ENCODE measurements at places on chromosomes 4 and X.
A peak's percentile ranks its signal among the peaks of the same experiment; 100 is the strongest.

DNA sequence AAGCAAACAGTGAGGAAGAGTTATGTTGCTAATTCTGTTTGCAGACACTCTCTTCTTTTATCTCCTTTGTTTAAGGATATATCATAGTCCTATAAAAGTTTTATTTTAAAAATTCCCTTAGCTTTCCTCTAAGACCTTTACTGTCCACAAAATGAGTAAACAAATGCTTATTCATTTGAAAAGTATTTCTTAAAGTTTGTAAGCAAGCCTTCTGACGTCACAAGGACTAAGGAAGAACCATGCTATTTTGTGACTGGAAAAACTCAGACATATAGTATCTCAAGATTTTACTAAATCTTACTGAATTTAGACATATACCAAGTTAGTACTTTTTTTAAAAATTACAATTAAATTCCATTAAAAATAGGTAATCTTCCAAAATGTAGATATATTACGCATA, 5.2 kb upstream of the RBMXL3 start:
- no peak for DNase-seq

DNA sequence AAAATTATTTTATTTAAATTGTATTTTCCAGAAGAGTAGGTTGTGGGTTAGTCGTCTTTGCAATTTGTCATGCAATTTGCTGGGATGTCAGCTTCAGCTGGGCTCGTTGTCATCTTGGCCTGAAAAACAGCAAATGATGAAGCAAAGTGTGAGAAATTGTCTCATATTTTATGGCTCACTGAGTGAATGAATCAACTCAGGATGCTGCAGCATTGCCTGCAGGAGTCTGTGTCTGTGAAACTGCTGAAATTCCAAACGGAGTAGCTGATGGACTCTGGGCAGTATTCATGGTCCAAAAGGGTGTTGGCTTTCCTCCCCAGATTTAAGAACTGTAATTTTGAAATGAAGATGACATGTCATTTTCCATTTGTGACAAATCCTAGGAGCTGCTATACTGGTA, 37.2 kb downstream of the CXCL8 start:
- no peak for DNase-seq

- DNase-seq, result no peak
These were observed 109.3 kb downstream of the ASB9 start for GRCh38 chrX:15160558-15161095.

DNA sequence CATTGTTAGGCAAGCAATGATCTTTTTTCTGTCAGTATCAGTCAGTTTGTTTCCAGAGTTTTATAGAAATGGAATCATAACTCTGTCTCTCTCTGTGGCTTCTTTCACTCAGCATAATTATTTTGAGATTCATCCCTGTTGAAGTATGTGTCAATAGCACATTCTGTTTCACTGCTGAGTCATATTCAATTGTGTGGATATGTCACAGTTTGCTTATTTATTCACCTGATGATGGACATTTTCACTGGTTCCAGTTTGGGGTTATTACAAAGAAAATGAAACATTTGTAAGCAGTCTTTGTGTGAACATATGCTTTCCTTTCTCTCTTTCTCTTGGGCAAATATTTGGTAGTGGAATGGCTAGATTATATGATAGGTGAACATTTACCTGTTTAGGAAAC, 10.2 kb upstream of the ZNF718 start:
- no peak for DNase-seq

GRCh38 chr4:175071123-175071522, 153.0 kb downstream of the ADAM29 start:
- no peak for DNase-seq

DNA sequence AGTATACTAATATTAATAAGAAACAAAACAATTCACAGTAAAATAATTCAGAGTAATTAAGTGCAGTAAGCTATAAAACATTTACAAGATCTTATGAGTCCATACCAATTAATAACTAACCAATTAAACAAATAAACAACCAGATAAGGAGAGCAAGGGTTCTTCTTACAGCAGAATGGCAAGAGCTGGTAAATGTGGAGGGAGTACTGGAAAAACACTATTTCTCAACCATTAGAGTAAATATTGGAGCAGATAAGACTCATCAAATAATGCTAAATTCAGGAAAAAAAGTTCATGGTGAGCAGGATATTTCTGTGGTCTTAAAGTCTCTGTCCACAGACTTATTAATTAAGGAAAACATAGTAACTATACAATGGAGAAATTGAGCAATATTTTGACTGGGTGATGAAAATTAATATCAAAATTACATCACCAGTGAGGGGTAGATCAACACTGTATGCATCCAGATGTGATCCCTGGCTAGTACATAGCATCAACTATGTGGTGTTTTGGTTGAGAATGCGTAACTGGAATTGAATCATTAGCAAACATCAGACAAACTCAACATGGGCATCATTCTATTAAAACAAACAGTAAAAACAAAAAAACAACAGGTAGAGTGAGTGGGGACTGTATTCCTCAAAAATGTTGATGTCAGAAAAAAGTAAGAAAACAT, 1376.7 kb downstream of the PCDH19 start:
- no peak for DNase-seq

GRCh38 chrX:69192603-69193002, 27.4 kb upstream of the PJA1 start:
- DNase-seq, result no peak

- DNase-seq, result no peak
These were observed 538.6 kb downstream of the ANKRD50 start for GRCh38 chr4:124173912-124174311.

GRCh38 chr4:145736241-145736831, 56.4 kb downstream of the C4orf51 start:
- DNase-seq, result no peak

DNA sequence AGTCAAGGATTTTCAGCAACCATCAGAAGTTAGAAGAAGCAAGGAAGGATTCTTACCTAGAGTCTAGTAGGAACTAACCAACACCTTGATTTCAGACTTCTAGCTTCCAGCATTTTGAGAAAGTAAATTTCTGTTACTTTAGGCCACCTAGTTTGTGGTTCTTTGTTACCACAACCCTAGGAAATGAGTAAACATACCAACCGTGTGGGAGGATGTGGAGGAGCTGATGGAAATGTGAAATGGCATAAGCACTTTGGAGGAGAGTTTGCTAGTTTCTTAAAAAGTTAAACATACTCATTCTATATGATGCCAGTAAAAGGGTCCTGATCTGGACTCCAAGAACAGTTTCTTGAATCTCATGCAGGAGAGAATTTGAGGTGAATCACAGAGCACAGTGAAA, 679.4 kb downstream of the PDHA2 start:
- DNase-seq, result no peak

- peak; percentile 0 for DNase-seq
These were observed 329.4 kb downstream of the PDGFC start for GRCh38 chr4:156642161-156642560.

DNA sequence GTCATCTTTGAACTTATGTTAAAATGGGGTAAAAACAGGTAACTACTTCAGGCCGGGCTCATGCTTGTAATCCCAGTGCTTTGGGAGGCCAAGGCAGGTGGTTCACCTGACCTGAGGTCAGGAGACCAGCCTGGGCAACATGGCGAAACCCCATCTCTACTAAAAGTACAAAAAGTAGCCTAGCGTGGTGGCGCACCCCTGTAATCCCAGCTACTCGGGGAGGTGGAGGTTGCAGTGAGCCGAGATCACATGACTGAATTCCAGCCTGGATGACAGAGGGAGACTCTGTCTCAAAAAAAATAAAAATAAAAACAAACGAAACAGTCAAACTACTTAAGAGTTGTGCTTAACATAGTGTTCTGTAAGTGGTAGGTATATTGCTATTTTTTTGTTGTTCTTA, 2.5 kb downstream of the DDX3X start:
- DNase-seq, result no peak

- no peak for DNase-seq
These were observed 73.8 kb upstream of the MXD4 start for GRCh38 chr4:2335729-2336101.

Measured in A172 (cell line).